ENCODE measurements at places on chromosomes 1 and 21.

GRCh38 chr1:43009274-43009673 lies 50.6 kb upstream of the SLC2A1 start:
- no peak for DNase-seq

DNA sequence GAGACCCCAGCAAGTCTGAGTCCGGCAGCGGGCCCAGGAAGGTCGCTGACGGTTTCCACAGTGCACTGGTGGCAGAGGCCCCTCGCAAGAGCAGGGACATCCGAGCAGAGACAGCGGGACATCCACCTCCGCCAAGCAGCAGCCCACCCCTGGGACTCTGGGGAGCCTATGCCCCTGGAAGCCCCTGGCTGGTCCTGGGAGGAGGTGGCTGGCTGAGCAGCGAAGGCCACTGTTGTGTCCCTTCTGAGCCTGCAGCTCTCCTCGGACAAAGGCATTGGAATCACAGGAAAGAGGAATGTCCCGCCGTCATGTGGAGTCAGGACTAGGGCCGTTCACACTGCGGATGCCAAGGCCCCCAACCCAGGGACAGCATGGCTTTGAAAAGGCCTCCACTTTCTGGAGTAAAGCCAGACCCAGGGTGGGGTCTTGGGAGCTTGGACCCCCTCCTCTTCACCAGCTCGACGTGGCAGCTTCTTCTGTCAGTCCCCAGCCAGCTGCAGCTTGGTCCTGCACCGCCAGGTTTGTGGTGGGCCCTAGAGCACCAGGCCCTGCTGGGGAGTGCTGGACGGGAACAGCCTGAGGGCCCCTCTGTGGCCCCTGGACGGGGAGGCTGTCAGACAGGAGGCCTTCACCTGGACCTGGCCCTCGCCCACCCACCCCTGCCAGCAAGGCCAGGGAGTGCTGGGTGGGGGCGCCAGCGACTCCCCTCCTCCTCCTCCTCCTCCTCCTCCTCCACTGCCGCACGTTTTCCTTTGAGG lies 1.4 kb downstream of the MEGF6 start:
- DNase-seq: no peak

DNA sequence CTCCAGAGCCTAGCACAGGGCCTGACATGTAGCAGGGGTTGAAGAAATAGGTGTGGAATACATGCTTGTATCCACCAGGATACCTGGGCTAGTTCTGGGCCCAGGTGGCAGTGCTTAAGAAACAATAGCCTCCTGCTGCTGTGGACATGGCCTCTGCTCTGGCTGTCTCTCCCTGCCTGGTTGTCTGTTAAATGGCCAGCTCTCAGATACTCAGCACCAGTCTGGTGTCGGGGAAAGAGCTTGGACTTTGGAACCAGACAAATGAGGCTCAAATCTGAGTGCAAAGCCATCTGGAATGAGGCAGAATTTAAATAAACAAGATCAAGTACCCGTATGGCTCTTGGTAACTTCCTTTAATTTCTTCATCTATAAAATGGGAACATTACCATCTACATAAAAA lies 31.5 kb downstream of the SESN2 start:
- DNase-seq: no peak

DNA sequence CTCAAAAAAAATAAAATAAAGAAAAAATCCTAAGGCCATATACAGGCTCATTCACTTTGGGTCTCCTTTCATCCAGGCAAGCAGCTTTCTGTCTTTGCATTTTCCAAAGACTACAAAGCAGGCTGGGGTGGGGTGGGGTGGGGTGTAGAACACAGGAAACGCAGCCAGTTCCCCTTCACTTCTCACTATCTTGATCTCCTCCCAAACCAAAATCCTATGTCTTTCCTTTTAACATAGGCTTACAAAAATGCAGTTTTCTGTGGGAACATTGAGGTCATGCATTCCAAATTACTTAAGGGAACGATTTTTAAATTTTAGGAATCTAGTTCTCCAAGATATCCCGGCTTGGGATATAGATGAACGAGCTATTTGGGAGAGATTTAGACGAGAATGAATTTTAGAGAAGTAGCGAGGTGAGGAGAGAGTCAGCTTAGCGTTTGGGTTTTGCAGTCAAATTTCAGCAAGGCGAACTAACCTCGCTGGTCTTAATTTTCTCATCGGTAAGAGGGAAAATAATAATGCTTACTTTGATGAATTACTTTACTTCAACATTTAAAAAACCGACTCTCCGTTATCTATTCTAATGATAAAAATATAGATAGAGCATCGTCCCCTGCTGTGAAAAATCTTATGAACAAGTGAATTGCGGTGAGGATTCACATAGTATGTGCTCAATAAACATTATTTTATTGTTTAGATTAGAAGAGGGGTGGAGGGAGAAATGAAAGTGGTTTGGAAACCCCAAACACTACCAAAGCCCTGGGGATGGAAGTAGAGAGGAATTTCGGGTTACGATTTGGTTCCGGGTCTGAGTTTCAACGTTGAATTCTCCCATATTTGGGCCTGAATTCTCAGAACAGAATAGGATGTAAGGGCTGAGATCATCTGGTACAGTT lies 735 bp upstream of the STX12 start:
- DNase-seq: no peak

DNA sequence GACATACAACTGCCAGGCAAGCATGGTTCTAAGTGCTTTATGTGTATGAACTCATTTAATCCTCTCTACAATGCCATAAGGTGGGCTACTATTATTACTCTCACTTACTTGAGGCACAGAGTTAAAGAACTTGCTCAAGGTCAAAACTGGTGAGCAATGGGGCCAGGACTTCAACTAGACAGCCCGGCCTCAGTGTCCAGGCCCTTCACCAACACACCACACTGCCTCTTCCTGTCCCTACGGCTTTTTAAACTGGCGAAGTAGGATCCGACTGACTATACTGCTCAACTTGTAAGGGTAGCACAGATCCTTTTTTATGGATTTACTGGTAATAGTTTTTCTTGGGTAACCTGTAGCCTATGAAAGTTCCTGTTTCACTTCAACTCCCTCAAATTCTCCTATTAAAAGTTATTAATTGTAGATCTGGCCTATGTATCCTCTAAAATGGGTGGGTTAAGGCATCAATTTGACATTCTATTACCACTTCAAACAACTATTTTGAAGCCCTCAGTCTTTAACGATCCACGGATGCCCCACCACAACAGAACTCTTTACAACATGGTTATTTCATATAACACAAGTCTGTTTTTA lies 4.3 kb downstream of the ERRFI1 start:
- no peak for DNase-seq

DNA sequence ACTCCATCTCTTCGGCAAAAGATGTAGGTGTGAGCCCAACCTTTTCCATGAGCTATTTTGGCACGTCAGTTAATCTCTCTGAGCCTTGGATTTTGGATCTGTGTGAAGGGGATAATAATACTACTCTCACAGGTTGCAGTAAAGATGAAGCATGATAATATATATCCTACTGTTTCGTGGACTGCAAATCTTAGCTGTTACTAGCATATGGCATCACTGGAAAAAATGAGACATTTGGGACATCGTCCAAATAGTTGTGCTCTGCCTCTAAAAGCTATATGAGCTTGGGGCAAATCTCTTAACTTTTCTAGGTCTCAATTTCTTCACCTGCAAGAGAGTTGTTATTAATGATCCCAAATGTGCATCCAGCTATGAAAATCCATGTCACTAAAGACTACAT lies 147.4 kb upstream of the ZRANB2 start:
- DNase-seq: no peak

GRCh38 chr1:100039591-100039990 lies 69.8 kb downstream of the SLC35A3 start:
- DNase-seq: no peak

DNA sequence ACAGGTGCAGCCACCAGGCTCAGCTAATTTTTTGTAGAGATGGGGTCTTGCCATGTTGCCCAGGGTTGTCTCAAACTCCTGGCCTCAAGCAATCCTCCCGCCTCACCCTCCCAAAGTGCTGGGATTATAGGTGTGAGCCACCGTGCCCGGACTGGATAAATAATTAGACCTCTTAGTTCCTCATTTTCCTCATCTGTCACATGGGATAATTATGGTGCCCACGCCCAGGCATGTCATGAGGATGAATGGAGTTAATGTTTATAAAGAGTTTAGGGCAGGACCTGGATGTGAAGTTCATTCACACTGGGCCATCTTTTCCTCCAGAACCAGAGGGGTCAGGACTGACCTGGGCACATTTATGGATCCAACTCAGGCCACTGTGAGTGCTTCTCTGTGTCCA lies 23.7 kb downstream of the PADI3 start:
- peak; percentile 0 for DNase-seq

DNA sequence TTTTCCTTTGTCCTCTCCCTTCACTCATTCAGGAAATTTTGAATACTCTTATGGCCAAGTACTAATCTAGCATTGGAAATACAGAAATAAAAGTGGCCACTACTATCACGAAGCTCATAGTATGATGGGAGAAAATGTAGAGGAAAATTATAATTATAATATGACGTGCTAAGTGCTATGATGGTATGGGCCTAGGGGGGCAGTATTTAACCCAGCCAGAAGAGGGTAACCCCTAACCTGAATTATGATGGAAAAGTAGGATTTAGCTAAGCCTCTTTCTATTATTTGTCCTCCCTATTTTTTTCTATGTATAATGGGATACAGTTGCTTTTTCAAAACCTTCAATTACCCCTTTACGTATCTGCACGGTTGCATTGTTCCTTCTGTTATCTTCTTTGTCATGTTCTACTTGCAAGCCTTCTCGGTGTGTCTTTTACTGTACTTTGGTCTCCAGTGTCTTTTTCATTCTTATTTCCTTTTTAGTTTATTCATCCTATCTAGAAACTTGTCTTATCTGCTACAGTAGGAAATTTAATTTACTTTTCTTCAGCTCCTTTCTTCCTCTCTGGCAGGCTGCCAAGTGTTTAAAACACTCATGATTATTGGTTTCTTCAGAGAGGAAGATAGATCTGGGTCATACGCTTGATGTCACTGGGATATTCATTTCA lies 88.8 kb upstream of the GPR52 start:
- peak; percentile 26 for DNase-seq

GRCh38 chr1:67211589-67212563 lies 45.6 kb downstream of the IL23R start:
- peak; percentile 31 for DNase-seq

DNA sequence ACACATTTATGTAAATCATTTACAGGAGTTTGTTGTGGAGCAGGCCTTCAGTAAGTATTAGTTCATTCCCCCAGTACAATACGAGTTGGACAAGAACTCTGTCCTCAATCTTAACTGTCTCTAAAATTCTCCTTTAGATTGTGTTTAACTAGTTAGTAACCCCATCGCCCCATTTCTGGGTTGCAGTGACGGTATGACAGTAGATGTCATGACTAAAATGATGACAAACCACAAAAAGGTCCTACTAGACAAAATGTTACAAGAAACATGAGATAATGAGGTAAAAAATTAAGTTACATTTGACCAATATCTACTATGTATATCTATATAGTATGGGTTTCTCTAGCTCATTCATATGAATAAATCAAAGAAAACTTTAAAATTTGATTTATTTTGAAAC lies 41.1 kb downstream of the CD58 start:
- no peak for DNase-seq

- DNase-seq: no peak
These were observed 519.5 kb downstream of the RWDD3 start for GRCh38 chr1:95753382-95754016.

DNA sequence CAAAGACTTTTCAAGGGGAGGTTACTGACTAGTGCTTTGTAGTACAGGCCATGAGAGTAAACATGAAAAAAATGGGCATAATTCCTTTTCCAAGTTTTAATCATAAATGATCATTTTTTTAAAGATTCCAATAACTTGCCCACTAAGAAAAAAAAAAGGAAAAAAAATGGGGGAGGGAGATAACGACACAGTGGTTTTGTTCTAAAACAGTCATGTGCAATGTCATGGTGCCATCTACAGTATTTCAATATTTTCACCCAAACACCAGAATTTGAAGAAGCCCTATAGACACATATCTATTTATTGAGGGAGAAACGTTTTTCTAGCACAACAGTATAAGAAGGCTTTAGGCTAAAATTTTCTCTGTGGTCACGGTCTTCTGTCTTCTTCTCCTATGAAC lies 250.2 kb downstream of the LTN1 start:
- no peak for DNase-seq

- DNase-seq: peak; percentile 8
These were observed 186.4 kb upstream of the ZNHIT6 start for GRCh38 chr1:85894651-85895050.

DNA sequence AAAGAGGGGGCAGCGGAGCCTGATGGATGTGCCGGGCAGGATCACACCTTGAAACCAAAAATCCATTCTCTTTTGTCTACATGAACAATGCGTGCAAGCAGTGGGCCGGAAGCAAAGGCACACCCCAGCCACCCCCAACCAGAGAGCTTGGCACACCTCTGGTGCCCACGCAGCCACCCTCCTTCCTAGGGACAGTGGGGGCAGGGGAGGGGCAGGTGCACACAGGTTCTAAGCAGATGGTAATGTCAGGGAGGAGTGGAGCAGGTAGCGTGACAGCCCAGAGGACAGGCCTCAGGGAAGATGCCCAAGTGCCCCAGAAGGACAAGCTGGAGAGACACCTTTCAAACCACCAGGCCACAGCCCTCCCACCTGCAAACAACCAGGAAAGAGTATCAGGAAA lies 36.5 kb downstream of the SYF2 start:
- peak; percentile 27 for DNase-seq

- DNase-seq: no peak
These were observed 12.5 kb downstream of the ADAM30 start for GRCh38 chr1:119883826-119884225.

- DNase-seq: no peak
These were observed 27.4 kb upstream of the RC3H1 start for GRCh38 chr1:174049514-174049913.

GRCh38 chr1:231890791-231891190 lies 264.2 kb downstream of the DISC1 start:
- DNase-seq: no peak

DNA sequence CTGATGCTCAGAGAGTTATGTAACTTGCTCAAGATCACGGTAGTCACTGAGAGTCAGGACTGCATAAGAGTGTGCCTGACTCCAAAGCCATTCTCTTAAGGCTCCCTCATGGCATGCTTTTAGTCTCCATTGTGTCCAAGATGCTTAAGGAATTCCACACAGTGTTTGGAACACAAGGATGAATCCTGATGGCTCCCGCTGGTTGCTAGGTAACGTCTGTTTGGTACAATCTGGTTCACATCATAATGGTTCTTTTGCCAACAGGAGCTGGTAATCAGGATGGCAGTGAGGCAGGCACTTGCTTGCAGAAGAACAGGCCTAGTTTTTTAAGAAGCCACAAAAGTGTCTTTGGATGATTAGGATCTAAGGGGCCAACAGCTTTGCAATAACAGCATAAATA lies 436.5 kb upstream of the DAB1 start:
- DNase-seq: no peak

- no peak for DNase-seq
These were observed 80.8 kb upstream of the JUN start for GRCh38 chr1:58864654-58865053.

- DNase-seq: no peak
These were observed 9.7 kb downstream of the PGBD5 start for GRCh38 chr1:230416430-230416829.

DNA sequence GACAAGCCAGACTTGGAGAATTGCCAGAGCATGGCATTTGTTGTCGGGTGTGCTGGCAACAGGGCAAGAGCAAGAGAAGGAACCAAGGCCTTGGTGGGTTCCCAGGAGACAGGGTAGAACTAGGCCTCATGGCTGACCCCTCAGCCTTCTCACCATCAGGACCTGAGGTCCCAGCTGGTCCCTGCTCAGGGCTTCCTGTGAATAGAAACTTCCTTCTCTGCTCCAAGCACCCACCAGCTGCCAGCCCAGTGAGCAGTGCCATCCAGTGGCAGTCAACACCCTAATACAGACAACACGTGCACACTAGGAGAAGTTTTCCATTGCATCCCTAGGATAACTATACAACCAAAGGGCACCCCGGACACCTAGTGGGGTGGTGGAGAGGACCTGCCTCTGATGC lies 22.8 kb downstream of the S100A6 start:
- DNase-seq: no peak

- no peak for DNase-seq
These were observed 8.9 kb downstream of the CHI3L2 start for GRCh38 chr1:111236379-111236778.
